Left hindlimb (tissue), 1 donor: ENCODE measurements at places on chromosomes 1 and 21.

GRCh38 chr1:23100074-23100748, 68.4 kb downstream of the LUZP1 start:
- no peak for DNase-seq

GRCh38 chr1:23150125-23150524, 18.5 kb downstream of the LUZP1 start:
- DNase-seq = no peak

DNA sequence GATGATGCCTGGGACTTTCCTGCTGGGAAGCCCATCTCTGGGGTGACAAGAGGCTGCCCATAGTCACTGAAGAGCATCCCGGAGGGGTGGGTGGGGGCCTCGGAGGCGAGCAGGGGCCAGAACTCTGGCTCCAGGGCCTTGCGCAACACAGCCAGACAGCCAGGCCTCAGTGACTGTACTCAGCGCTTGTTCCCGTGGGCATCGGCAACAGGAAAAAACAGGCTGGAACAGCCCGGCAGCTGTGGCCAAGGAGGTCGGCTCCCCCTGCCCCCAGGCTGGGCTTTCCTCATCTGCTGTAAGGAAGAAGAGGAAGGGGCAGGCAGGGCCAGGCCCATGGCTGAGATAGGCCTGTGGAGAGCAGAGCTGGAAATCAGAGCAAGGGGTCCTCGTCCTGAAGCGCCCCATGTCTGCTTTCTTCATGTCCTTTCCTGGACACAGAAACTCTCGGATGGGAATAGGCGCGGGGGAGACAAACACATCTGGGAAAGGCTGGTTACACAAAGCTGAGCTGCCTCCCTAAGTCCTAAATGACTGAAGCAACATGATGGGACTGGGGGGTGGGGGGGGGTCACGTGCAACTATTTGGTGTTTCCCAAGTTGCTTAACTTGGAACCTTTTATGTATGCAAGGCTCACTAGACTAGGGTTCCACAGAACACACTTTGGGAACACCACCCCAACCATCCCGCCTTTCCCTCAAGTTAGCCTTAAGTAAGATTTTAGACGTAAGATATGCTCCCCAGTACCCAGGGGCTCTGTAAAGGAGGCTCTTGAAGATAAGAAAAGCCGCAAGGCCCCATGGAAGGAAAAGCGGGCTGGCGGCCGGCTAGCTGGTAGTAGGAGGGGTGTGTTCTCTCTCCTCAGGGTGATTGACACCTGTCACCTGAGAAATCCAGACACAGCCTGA, 30.7 kb downstream of the HSPG2 start:
- no peak for DNase-seq

GRCh38 chr1:204814166-204814884, 56.3 kb upstream of the NFASC start:
- DNase-seq = no peak

DNA sequence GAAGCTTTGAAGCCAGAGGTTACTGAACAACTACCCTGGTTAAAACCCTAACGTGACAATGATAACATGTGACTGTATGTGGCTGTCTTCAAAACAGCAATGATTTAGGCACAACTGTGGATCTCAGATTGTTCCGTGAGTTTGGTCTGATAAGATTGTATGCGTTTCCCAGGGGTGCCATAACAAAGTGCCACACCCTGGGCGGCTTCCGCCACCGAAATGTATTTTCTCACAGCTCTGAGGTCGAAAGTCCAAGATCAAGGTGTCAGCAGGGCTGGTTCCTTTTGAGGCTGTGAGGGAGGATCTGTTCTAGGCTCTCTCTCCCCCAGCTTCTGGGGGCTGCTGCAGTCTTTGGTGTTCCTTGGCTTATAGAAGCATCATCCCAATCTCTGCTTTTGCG, 29.5 kb upstream of the ERG start:
- DNase-seq = no peak

DNA sequence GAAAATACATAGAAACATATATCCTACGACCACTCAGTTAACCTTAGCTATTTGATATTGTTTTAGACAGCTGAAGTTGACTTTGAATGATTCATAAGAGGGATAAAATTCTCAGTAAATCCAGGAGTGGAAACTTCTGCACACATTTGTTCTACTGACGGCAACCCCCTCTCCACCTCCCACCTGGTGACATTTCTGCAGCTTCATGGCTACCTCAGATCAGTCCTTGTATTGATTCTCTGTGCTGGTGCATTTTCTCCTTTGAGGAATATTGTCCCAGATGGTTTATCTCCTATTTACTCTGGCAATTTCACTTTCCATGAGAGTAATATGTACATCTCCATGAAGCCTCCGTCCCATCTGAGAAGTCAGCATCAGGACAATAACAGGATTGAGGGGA, 57.7 kb upstream of the COA6 start:
- DNase-seq = no peak

- DNase-seq = no peak
Measured at GRCh38 chr1:215623162-215623561, 56.1 kb downstream of the KCTD3 start.

DNA sequence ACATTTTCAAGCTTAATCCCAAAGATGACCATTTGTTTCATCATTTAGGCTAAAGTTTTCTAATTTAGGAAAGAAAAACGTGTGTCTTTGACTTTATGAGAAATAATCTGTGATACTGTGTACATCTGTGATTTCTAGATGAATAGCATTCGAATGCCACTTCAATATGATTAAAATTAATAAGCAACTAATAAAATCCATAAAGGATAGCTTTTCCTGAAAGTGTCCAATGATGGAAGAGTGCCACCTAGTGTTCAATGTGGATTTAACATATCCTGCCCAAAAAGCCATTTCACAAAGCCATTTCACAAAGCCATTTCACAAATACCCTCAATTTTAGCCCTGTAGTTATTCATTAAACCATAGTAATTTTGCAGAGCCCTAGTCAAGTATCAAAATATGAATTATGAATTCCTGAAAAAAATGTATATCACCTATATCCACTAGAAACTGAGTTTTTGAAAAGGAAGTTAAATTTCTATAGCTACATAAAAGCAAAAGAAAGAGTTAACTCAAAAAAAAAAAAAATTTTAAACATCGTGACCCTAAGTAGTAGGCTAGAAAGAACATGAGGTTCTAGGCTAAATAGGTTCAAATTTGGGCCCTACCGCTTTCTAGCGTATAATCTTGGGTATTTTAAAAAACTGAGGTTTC, 19.1 kb downstream of the NME7 start:
- no peak for DNase-seq

DNA sequence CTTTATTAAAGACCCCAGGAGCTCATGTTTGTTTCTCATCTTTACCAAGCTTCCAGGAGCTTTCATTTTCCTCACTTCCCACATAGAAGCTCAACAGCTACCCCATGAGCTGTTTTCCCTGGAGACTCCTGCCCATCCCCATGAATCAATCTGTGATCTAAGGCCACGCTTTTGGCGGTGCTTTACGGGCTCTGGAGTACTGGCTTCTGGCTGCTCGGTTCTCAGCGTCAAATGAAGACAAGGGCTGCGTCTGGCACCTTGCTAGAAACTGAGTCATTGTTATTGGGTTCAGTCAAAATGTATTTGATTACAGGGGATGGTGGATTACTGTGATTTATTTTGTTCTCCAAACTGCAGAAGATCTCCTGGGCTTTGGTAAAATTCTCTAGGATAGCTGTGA, 39.9 kb downstream of the ACP6 start:
- DNase-seq = no peak

- DNase-seq = no peak
Measured at GRCh38 chr1:27253596-27253995, 19.2 kb downstream of the WDTC1 start.

DNA sequence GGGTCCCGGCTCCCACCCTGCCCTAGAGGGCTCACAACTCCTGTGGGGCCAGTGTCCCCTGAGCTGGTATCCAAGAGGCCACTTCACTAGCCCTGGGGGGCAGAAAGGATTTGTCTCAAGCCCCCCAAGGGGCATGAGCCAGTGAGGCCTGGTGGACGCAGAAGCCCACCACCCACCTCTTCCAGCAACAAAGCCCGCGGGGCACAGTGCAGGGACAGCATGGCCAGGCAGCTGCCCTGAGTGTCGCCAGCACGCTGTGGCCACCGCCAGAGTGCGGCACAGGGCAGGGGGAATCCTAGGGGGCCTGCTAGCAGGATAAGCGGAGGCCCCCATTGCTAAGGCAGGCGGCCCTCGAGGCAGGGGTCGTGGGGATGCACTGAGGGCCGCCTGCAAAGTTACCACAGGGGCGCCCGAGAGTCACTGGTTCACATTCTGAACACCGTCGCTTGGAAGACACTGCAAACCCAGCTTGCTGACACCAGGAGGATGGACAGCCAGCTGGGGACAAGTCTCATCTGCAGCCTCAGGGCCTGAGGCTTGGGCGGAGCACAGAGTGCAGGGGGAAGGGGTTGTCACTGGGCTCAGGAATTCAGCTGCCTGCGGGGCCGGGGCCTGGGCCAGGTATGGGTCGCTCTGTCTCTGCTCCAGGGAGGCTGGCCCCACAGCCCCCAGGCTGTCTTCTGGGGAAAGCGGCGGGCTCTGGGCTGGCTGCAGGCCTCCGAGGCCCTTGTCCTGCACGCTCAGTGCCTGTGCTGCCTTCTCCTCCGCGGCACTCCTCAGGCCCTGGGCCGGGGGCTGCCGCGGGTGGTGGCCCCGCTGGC, 26.8 kb downstream of the SLC19A1 start:
- DNase-seq = no peak

- no peak for DNase-seq
Measured at GRCh38 chr1:68808351-68808750, 311.5 kb upstream of the DEPDC1 start.

- no peak for DNase-seq
Measured at GRCh38 chr21:24275616-24276015, 1331.7 kb downstream of the MRPL39 start.

GRCh38 chr1:178071811-178072210, 22.1 kb upstream of the RASAL2 start:
- DNase-seq = no peak

DNA sequence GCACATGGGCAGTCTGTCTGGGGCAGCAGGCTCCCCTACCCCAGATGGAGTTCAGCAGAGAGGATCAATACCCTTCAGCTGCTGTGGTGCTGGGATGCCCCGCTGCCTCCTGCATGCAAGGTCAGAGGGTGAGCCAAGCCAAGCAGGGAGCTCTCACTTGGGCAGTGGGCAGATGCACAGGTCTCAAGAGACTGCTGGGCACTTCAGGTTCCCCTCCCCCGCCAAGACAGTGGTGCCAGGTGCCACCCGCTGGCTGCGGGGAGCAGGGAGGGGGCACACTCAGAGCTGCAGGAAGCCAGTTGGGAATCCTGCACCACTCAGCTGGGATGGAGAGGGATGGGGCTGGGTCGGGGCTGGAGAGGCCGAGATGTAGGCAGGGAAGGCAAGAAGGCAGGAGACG, 15.8 kb upstream of the EVA1B start:
- no peak for DNase-seq

- no peak for DNase-seq
Measured at GRCh38 chr1:163267962-163268361, 53.8 kb upstream of the NUF2 start.

GRCh38 chr1:55623311-55623710, 408.1 kb upstream of the USP24 start:
- no peak for DNase-seq

GRCh38 chr1:91651243-91651642, 150.6 kb downstream of the CDC7 start:
- no peak for DNase-seq

DNA sequence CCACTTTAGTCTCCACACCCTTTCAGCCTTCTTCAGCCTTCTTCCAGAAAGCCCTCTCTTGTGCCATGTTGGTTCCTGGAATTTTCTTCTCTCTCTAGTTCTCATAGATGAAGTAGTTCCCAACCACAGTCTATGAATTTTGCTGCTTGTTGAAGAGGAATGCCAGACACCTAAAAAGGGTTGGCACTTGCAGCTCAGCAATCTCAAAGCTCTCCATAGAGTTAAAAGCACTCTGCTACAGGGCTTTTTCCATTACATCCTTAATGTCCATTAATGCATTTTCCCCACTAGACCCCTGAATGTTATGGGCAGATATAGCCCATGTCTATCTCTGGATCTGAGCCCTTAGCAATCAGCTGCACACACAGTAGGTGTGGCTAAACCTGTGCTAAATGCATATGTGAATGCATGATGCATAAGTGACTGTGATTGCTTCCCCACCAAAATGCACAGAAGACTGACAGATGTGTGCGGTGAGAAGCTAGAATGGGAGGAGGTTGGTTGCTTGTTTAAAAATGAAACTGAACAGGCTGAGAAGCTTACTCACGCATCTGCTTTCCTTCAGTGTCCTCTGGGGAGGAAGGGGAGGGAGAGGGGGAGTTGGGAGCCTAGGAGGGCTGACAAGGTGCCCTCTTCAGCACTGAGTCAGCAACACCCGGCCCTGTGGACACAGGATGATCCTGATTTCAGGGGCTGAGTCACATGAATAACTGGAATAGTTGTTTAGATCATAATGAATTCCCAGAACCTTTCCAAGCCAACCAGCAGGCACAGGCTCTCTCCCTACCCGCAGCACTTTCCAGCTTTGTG, 146.1 kb upstream of the FGGY start:
- DNase-seq = peak; percentile 54

- DNase-seq = no peak
Measured at GRCh38 chr1:40905061-40905460, 42.9 kb upstream of the CITED4 start.

- DNase-seq = no peak
Measured at GRCh38 chr1:54500107-54500431, 48.0 kb upstream of the ACOT11 start.

DNA sequence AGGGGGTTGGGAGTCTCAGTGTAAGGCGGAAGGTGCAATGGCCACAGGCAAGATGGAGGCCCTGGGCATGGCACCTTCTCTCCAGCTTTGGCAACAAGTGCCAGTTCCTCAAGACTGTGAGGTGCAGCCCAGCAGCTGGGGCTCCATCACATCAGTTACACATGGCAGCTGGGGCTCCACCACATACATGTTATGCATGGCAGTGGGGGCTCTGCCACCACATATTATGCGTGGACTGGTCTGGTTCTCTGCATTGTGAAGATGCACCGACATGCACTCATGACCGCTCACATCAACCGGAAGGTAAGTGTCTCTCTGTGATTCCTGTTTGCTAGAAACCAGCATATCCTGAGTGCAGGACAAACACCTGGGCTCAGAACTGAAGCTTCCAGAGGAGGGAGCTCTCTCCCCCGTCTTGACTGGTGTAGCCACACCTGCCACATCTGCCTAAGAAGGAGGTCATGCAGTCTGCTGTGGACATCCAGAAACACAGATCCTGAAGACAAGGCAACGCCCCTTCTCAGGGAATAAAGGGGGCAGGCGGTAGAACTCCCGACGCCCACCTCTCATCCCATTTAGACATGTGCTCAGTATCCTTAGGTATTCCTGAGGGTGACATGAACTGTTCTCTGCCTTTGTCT, 104.1 kb upstream of the TMPRSS2 start:
- DNase-seq = no peak

- DNase-seq = no peak
Measured at GRCh38 chr1:158998781-158999161, 10.9 kb upstream of the IFI16 start.

- peak; percentile 81 for DNase-seq
Measured at GRCh38 chr1:202034683-202035462, 24.5 kb downstream of the ELF3 start.

GRCh38 chr1:79396901-79397300, 390.4 kb upstream of the ADGRL4 start:
- DNase-seq = no peak

- no peak for DNase-seq
Measured at GRCh38 chr1:151391079-151391563, 8.3 kb upstream of the PSMB4 start.
